Cortex of kidney (tissue), 1 donor: ENCODE measurements at places on chromosomes 1 and 21.

DNA sequence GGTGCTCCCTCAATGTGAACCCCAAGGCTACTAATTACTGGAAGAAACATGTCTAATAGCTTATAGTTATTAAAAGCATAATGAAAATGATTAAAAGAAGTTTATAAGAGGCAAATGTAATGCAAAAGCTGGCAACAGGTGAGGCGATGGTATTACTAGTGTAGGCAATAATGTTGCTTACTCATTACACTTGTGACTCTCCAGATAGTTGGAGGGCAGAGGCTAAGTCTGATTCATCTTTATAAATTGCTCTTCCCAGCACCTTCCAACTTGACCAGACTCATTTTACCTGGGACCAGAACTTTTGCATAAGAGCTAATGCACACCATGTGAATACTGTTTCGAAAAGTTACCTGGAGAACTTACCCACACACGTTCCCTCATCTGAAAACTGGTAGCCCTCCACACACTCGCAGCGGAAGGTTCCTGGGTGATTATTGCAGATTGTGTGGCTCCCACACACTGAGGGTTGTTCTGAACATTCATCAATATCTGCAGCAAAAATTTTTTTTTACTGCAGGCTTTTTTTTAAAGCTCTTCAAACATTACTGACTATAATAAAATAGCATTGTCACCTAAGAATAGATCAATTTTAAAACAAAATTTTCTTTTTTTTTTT is 48.0 kb downstream of the NID1 start:
- no peak for DNase-seq

DNA sequence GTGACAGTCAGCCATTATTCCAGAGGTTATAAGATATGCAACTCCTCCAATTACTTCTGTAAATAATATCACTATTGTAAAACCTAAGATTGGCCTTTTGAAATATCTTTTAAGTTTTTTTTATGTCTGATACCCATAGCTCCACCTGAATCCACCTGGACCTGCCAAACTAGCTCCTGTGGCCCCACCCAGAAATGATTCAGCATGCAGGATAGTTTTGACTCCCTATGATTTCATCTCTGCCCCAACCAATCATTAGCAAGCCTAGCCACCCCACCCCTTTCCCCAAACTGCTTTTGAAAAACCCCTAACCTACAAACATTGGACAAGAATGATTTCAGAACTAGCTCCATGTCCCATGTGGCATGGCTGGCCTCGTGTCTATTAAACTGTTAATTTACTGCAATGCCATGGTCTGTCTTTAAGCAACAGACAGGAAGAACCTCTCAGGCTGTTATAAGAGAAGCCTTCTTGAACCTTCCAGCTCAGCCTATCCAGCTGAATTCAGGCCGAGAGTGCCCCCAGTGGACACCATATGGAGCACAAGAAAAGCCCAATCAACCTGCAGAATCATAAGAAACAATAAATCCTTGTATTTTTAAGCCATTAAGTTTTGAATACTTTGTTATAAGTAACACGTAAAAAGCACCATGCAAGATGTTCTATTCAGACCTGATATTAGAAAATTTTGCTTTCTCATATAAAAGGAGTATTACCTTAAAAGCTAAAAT is 263.0 kb upstream of the ZRANB2 start:
- DNase-seq = no peak

GRCh38 chr21:15079269-15079668 is 14.5 kb upstream of the NRIP1 start:
- DNase-seq = no peak

- DNase-seq = no peak
These were observed 69.2 kb upstream of the PDE9A start for GRCh38 chr21:42584296-42584641.

GRCh38 chr21:45594721-45595489 is 48.6 kb upstream of the PCBP3 start:
- no peak for DNase-seq

- DNase-seq = no peak
These were observed 40.3 kb upstream of the CNTN2 start for GRCh38 chr1:205002705-205003104.

DNA sequence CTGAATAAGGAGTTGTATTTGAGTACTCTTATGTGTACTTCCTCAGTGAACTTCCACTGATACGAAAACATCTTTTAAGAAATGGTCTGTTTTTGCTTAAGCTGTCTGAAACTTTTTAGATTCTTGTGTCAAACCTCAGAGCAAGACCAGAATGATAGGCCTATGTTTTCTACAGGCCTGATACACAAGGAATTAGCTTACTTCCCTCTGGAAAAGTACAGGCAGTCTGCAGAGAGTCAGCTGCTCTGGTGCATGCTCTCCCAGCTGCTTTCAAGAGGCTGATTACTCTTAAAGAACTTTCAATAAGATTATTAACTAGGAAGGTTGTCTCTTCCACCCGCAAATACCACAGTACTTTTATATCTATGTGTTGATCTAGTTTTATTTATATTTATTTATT is 9.5 kb downstream of the SNX27 start:
- DNase-seq = no peak

DNA sequence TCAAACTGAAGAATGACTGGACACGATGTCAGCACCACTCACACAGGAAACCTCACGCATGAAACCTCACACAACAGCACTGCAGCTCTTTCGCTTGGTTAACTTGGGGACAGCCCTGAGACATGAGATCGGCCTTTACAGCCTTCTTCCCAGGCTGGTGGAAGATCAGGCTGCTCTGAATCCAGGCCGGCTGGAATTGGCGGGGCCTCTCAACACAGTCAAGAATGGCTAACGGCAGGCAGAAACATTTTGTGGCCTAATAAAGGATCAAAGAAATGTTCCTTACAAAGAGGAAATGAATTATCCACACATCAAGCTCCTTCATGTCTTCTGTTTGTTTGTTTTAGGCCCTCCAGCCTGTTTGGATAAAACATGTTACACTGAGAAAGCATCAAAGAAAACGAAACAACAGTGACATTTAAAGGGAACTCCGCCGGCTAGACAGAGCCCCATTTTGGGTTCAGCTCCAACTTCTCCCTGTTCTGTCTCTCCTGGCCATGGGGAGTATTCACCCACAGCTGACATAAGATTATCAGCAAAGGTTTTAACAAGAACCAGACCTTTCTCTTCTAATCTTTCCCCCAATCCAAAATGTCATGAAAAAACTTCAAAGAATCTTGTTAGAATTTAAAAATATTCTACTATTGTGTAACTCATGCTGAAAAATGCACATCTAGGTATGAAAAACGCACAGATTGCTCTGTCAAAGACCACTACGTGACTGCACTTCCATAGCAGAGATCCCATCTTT is 131.2 kb downstream of the SLC45A1 start:
- DNase-seq = no peak

- DNase-seq = no peak
These were observed 74.6 kb upstream of the PDC start for GRCh38 chr1:186535388-186536133.
